ENCODE measurements at places on chromosomes 7 and 10.
A peak's percentile ranks its signal among the peaks of the same experiment; 100 is the strongest.

- DNase-seq, result no peak
These were observed 74.0 kb downstream of the SEPTIN7 start for GRCh38 chr7:35874886-35875285.

DNA sequence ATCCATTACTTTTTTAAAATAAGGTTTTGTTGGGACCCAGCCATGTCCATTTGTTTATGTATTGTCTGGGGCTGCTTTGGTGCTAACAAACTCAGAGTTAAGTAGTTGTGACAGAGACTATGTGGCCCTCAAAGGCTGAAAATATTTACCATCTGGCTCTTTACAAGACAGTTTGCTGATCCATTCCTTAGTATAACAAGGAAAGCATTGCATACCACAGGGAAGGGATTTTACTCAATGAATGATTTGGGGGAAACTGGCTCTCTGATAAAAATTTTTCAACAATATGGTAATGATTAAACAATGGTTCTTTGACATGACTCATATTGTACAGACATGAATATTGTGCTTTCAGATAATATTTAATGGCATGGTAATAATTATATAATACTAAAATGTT lies 738.1 kb downstream of the KCNMA1 start:
- DNase-seq, result no peak

GRCh38 chr7:30727061-30727945 lies 24.6 kb upstream of the INMT start:
- peak; percentile 70 for DNase-seq

DNA sequence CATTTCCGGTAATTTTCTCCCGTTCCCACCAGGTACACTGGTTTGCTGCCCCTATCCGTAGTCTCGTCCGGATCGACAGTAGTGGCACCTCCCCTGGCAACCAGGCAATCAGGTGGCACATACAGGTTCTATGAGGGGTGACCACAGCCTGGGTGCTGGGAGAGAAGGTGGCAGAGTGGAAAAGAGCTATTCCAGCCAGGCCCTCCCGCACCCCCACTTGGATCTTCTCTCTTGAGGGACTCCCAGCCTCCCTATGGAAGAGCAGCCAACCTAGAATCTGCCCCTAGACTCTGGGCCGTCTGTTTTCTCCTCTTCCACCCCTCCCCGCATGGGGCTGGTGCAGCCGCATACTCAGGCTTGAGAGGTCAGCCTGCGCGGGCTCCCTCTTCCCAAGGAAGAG lies 58.6 kb downstream of the GPR26 start:
- DNase-seq, result no peak

DNA sequence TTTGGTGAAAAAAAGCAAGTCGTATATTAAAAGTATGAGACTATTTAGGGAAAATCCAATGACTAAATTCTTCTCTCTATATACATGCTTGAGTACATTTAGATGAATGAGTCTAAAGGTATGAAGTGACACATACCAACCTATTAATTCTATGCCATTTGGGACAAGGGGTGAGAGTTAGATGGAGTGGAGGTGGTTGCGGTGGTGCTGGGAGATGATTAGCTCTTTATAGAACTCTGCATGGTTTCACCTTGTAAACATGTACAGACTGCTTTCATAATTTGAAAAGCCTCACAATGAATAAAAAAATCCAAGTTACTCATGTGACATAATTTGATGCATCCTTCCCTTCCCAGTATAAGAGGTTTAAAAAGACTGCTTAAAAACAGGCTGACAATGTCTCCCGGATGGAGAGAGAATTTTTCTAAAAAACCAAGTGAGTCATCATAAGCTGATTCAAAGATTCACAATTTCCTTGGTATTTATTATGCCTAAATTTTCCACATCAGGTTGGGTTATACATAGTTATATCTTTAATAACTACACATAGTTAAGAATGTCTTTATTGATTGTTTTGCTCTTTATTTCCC lies 572.8 kb downstream of the REEP3 start:
- DNase-seq, result no peak

GRCh38 chr7:21984042-21984441 lies 38.3 kb upstream of the CDCA7L start:
- no peak for DNase-seq

- no peak for DNase-seq
These were observed 42.6 kb downstream of the SEM1 start for GRCh38 chr7:96667026-96667425.

- peak; percentile 14 for DNase-seq
These were observed 31.9 kb downstream of the FAM107B start for GRCh38 chr10:14742815-14743214.

Measured in CD4-positive, alpha-beta T cell treated with Interleukin-17A for 4 hours (primary cell).